Chondrocyte (in vitro differentiated cells): ENCODE measurements at places on chromosomes 2 and 18.
A peak's percentile ranks its signal among the peaks of the same experiment; 100 is the strongest.

DNA sequence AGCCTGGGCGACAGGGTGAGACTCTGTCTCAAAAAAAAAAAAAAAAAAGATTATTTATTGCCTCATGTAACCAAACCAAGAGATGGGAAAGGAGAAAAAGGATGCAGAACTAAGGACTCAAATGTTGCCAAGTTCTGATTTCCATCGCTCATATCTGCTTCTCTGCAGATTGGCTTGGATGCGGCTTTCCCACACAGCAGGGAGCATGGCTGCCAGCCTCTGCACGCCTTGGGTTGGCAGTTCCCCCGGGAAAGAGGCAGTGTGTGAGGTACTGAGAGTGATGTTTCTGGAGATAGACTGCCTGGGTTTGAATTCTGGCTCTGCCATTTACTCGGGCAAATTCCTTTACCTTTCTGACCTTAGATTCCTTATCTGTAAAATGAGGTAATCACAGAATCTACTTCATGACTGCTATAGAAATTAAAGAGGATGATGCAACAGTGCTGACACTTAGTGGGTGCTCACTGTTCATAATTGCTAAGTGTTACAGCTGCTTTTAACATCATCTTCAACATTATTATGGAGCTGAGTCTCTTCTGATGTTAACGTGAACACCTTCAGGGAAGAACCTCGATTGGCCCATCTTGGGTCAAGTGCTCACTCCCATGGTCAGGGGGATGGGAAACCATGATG, 68.8 kb downstream of the ACAA2 start:
- no peak for DNase-seq

- DNase-seq: no peak
Observed at GRCh38 chr18:63317556-63317946, 2.0 kb downstream of the BCL2 start.

DNA sequence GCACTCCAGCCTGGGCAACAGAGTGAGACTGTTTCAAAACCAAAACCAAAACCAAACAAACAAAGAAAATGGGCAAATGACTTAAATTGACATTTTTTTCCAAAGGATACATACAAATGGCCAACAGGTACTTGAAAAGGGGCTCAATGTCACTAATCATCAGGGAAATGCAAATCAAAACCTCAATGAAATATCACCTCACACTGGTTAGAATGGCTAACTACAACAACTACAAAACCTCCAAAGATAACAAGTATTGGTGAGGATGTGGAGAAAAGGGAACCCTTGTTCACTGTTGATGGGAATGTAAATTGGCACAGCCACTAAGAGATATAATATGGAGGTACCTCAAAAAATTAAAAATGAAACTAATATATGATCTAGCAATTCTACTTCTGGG, 213.2 kb upstream of the HS6ST1 start:
- DNase-seq: no peak

- peak; percentile 56 for DNase-seq
Observed at GRCh38 chr2:181680937-181681811, 857 bp upstream of the NEUROD1 start.

DNA sequence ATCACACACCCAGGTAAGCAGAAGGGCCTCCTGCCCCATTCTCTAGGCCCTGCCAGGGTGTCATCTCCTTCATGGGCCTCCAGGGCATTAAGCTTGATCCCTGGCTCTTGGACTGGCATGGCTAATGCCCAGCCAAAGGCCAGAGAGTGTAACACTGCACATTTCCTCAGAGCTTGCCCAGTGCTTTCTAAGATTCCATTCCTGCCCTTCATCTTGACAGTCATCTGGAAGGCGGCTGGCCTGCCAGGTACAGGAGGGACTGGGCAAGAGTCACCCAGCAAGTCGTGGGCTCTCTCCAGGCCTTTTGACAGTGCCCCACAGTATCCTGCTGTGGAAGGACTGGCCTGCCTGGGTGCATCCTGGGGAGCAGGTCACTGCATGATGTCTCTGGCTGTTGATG, 268.9 kb downstream of the HAUS1 start:
- no peak for DNase-seq

DNA sequence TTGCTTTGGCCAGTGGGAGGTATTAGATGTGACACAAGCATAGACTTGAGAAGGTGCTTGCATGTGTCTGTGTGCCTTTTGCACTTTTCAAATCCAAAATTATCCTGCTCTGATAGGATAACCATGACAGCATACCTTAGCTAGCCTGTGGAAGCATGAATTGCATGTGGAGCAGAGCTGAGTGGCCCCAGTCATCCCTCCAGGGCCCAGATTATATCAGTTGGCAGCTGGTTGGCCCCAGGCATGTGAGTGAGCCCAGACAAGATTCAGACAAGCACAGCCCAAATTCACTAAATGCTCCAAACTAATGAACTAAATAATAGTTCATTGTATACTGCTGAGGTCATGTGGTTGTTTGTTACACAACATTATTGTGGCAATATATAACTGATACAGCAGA, 18.8 kb downstream of the TACR1 start:
- DNase-seq: no peak

GRCh38 chr2:67854798-67855197, 208.0 kb downstream of the C1D start:
- no peak for DNase-seq

GRCh38 chr2:179825494-179825893, 35.9 kb downstream of the ZNF385B start:
- DNase-seq: no peak

GRCh38 chr2:171878481-171878993, 15.5 kb downstream of the SLC25A12 start:
- no peak for DNase-seq

DNA sequence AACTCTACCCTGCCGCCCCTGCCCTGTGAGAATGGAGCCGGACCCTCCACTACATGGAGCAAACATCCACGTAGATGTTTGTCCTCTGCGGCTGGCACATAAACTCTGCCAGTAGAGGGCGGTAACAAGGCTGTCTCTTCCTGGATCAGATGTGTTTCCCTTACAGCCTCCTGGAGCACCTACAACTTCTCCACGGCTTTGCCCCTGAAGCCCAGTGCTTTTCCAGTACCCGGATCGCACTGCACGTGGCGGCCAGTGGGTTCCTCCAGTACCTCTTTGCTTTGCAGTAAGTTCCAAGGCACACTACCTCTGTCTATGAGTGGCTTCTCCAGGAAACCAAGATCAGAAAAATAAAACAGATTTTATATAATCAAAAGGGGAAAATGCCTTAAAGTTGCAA, 651.3 kb downstream of the DCDC2C start:
- DNase-seq: no peak

- no peak for DNase-seq
Observed at GRCh38 chr2:157231476-157231875, 26.0 kb upstream of the GALNT5 start.

DNA sequence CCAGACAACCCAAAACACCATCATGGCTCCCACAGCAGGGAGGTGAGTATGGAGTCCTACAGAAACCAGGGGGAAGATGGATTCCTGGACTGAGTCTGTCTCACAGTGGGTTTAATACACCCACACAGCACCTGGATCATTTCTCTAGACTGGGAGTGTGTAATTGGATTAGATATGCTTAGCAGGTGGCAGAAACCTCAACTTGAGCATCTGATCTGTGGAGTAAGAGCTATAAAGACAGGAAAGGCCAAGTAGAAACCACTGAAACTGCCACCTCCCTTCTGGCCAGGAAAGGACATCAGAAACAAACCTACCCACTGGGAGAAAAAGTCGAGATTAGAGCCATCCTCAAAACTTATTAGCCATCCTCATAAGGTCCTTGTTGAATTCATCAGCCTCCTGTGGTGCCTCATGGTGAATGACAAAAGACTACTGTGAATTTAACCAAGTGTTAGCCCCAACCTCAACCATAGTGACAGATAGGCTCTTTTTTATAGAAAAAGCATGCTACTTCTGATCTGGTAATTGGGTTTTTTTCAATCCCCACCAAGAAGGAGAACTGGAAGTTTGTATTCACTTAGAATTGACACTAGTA, 28.1 kb upstream of the CHST9 start:
- no peak for DNase-seq

GRCh38 chr2:84880645-84881521, at the start of gene TRABD2A:
Gene TRABD2A (minus strand): TSS chr2:84881084. CDS start chr2:84881039, 45 bp downstream.
- DNase-seq: peak; percentile 82

DNA sequence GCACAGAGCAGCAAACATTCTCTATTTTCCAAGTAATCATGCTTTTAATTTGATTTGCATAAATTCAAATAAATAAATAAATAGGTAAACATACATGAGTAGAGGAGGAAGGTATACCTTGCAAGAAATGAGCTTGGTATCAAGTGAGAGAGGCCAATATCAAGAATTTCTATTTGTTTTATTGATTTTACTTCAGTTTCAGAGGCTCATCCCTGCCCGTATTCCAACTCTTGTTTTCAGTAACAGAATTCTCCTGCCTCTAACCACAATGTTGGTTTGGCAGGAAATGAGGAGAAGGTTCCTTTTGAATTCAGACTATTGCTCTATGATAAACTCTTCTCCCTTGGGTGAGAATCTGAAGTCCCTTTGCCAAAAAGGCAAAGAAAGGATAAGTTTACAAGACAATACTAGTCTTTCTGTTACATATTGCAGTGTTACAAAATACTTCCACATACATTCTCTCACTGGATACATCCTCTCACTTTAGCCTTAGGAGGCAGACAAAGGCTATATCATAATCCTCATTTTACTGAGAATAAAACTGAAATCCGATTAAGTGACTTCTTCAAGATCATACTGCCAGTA, 68.3 kb upstream of the ZNF397 start:
- DNase-seq: no peak

DNA sequence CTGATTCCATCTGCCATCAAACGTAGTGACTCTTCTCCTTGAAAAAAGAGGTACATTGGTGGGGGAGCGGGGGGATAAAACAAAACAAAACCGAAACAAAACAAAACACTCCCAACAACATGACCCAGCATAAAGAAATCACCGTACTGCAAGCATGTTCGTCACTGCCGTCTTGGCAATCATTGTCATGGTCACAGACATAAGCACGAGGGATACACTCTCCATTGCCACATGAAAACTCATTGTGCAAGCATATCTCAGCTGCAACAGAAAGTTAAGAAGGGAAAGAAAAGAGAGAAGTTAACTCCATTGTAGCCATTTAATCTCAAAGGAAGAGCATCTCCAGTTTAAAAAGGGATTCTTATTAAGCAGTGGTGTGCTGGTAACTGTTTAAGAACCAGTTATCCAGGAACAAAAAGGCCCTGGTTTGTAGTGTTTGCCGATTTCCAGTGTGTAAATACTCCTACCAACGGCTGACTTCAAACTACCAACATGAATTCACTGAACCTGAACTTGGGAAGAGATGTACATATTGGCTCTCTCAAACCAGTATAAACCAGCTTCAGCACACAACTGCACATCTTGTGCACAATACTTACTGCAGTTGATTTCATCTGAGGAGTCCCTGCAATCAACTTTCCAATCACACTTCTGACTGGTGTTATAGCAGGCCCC, 68.2 kb downstream of the LRP2 start:
- DNase-seq: no peak

DNA sequence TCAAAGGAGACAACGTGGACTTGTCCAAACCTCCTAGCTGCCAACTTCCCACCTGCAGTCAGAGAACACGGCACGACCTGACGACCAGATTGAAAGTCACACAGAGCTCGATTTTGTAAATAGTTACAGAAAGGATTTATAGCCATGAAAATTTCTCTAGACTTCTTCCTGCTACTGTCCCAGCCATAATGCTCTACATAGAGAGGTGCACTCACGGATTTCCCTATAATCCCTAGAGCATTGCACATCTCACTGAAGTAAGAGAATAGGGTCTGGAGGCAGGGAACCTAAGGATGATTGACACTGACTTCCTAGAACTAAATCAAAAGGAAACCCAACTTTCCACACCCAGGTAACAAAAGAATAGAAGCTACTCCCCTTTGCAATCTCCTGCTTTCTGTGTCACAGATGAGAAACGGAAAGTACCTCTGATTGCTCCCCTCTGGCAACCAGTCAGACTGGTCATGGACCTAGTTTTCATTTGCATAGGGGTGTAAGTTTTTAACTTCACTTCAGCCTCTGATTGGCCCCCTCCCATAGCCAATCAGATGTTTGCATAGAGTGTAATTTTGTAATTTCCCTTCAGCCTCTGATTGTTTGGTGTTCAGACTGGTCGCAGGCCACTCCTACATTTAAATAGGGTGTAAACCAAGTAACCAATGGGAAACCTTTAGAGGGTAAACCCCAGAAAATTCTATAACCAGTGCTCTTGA, 58.6 kb upstream of the FBXO11 start:
- DNase-seq: no peak

DNA sequence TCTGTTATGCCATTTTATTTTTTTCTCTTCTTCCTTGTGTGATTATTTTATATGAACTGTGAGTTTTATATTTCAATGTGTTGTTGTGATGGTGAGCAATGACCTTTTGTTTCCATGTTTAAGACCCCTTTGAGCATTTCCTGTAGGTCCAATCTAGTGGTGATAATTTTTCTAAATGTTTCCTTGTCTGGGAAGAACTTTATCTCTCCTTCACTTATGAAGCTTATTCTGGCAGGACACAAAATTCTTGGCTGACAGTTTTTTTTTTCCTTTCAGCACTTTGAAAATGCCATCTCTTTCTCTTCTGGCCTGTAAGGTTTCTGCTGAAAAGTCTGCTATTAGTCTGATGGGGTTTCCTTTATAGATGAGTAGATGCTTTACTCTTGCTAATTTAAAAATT, 53.2 kb downstream of the G6PC2 start:
- no peak for DNase-seq

DNA sequence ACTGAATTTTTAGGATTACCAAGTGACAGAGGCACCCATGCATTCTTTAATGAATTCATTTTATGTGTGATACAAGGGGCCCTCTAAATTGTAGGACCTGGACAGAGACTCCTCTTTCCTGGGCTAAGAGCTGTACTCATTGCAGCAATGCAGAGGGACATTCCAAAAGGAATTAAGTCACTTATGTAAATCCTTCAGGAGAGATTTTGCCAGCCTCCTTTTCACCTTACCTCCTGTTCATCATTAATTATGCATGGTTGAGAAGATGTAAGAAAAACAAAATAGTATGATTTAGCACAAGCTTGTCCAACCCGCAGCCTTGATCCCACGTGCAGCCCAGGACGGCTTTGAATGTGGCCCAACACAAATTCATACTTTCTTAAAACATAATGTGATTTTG, 84.5 kb upstream of the TANK start:
- no peak for DNase-seq

DNA sequence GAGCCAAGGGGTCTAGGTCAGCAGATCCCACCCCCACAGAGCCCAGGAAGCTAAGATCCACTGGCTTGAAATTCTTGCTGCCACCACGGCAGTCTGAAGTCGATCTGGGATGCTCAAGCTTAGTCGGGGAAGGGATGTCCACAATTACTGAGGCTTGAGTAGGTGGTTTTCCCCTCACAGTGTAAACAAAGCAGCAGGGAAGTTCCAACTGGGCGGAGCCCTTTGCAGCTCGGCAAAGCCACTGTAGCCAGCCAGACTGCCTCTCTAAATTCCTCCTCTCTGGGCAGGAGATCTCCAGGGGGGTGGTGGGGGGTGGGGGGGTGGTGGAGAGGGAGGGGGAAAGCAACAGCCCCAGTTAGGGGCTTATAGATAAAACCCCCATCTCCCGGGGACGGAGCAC, 419.5 kb downstream of the NUP35 start:
- peak; percentile 35 for DNase-seq

GRCh38 chr18:32735781-32736180, 37.0 kb downstream of the KLHL14 start:
- no peak for DNase-seq

GRCh38 chr18:58612315-58613055, 16.4 kb downstream of the ALPK2 start:
- DNase-seq: no peak

GRCh38 chr2:40228310-40228709, 223.6 kb downstream of the SLC8A1 start:
- DNase-seq: no peak
